Activated naive CD4-positive, alpha-beta T cell treated with anti-CD3 and anti-CD28 coated beads, Interleukin-2, amount 10 ng/mL, durations not matched to agents 5 hours and 36 hours (primary cell): ENCODE measurements at places on chromosomes 3 and 15. TPM values are rescaled to one million over a fixed set of nuclear protein-coding genes. Genes with fewer than 3 reads are reported as not detected.

Gene CHCHD6
- 4.6 TPM for total RNA-seq

Gene CISH
- 398 TPM for total RNA-seq

Gene TATDN2
- total RNA-seq: 54.5 TPM

Gene AHSG
- not detected for total RNA-seq

Gene PDZRN3
- total RNA-seq: not detected

Gene XPC
- total RNA-seq: 39.3 TPM

Gene TM4SF18
- not detected for total RNA-seq

Gene PLA2G4F
- total RNA-seq: not detected

Gene FBXO40
- not detected for total RNA-seq

Gene UROC1
- not detected for total RNA-seq

Gene SEMA3B
- total RNA-seq: 0.30 TPM

Gene CSPG5
- total RNA-seq: 0.58 TPM

Gene KPNA4
- 34.3 TPM for total RNA-seq

Gene ATP1B3
- total RNA-seq: 76.7 TPM

Gene CLDN18
- total RNA-seq: not detected

Gene HMG20A
- 57.0 TPM for total RNA-seq

Gene PPP1R14D
- not detected for total RNA-seq

Gene ST8SIA2
- total RNA-seq: not detected

Gene FGF12
- total RNA-seq: not detected

Gene SEMA5B
- not detected for total RNA-seq

Gene PIERCE2
- total RNA-seq: not detected

Gene GMNC
- total RNA-seq: not detected

Gene OR5K3
- total RNA-seq: not detected

Gene DUOXA1
- not detected for total RNA-seq

Gene KIF15
- 46.1 TPM for total RNA-seq

Gene IGDCC3
- not detected for total RNA-seq

Gene ACAN
- total RNA-seq: not detected

Gene PPP1R2
- total RNA-seq: 80.7 TPM

Gene C3orf62
- 9.1 TPM for total RNA-seq

Gene GRAMD1C
- total RNA-seq: 0.81 TPM

Gene SLC28A1
- total RNA-seq: not detected

Gene PRTG
- total RNA-seq: not detected

Gene ISL2
- total RNA-seq: 0.12 TPM

Gene CEP70
- 18.6 TPM for total RNA-seq

Gene CORO2B
- not detected for total RNA-seq

Gene C3orf80
- not detected for total RNA-seq

Gene NTRK3
- total RNA-seq: not detected

Gene DNAJB11
- total RNA-seq: 45.6 TPM

Gene ACAD9
- total RNA-seq: 50.0 TPM

Gene IQSEC1
- total RNA-seq: 74.0 TPM

Gene FRMD4B
- 10.5 TPM for total RNA-seq
